ENCODE measurements at places on chromosomes 5 and 9.

DNA sequence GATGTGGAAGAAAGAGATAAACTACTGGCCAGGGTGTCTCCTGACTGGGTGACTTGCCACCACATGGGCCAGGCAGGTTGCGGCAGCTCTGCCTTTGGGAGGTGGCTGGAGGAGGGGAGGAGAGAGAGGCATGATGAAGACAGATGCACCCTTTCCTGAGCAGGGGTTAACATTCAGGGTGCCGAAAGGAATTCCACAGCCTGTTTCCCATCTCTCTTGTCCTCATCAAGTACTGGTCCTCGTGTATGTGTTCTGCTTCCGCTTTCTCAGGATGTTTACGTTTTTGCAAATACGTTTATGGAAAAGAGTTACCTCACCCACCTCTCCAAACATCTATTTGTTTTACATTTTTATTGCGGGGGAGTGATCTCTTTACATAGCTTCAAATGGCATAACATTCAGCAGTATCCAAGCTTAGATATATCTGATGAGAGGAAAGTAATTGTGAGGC, 73.4 kb downstream of the C9orf85 start:
- H3K4me3 ChIP-seq: no peak overlapping the region
- H3K36me3 ChIP-seq: no peaks in the 10 kb centered on the region
- no peak overlapping the region for H3K27ac ChIP-seq
- DNase-seq: no peak

GRCh38 chr9:12702160-12702758, 9.1 kb downstream of the TYRP1 start:
- H3K4me1 ChIP-seq: no peaks in the 10 kb centered on the region
- H3K4me3 ChIP-seq: no peak overlapping the region
- no peak for DNase-seq
- H3K36me3 ChIP-seq: no peaks in the 10 kb centered on the region

GRCh38 chr9:108863891-108864290, 1.8 kb downstream of the ACTL7A start:
- DNase-seq: no peak
- no peaks in the 10 kb centered on the region for H3K27me3 ChIP-seq
- H3K4me1 ChIP-seq: peaks cover 10% of the 10 kb centered on the region
- no peak overlapping the region for H3K27ac ChIP-seq
- no peak overlapping the region for H3K4me3 ChIP-seq

- no peaks in the 10 kb centered on the region for H3K4me1 ChIP-seq
- no peak overlapping the region for H3K4me3 ChIP-seq
- no peak overlapping the region for H3K27ac ChIP-seq
- no peaks in the 10 kb centered on the region for H3K27me3 ChIP-seq
- H3K36me3 ChIP-seq: no peaks in the 10 kb centered on the region
- no peak for DNase-seq
Measured at GRCh38 chr5:180455872-180456271, 38.3 kb upstream of the CNOT6 start.

DNA sequence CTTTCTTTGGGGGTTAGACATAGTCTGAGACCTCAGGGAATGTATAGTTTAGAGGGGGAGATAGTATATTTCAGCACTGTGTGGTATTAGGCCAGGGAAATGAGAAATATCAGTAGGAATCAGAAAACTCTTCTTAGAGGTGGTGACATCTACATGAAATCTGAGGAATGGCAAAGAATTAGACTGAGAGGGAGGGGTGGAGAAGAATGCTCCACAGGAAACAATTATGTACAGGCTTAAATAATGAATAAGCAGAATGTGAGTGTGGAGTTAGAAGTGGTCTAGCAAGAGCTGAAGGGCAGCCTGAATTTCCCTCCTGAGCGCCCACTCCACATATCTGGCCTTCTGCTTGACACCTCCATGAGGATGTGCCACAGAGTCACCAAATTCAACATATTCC, 3.6 kb upstream of the MACIR start:
- H3K36me3 ChIP-seq: no peaks in the 10 kb centered on the region
- H3K27me3 ChIP-seq: no peaks in the 10 kb centered on the region
- H3K27ac ChIP-seq: no peak overlapping the region
- no peaks in the 10 kb centered on the region for H3K4me1 ChIP-seq
- no peak for DNase-seq

GRCh38 chr9:74867483-74867882, 20.2 kb downstream of the TRPM6 start:
- no peak for DNase-seq
- no peaks in the 10 kb centered on the region for H3K27me3 ChIP-seq
- H3K4me3 ChIP-seq: no peak overlapping the region
- no peaks in the 10 kb centered on the region for H3K4me1 ChIP-seq
- H3K27ac ChIP-seq: no peak overlapping the region
- no peaks in the 10 kb centered on the region for H3K36me3 ChIP-seq

DNA sequence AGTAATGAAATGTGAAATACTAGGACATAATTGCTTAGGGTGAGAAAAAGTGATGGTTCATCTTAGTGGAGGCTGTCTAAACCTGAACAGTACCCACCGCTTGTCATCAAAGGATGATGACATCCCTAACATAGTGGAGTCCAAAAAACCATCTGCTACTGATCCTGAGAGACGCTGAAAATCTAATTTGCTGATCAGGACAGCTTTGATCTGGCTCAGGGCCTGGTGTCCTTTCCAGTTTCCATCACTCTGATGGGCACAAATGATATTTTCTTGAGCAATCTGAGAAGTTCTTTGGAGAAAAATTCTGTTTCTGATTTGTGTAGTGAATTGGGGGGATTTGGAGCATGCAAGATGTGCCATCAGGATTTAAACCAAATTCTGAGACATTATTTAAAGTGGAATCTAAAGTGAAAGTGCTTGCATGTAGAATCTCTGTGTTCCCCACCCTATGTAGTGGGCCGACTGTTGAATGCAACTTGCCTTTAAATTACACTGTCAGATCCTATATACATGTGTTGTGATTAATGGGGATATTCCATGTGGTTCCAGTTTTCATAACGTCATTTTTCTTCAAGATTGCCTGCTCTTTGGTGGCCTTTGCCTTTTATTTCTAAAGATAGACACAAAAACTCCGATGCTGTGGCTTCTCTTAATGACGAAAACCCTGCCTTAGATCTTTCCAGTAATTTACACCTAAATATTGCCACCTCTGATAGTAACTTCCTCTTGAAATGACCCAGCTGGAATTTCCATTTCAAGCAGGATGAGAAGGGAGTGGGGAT, 213.2 kb downstream of the PCSK5 start:
- no peaks in the 10 kb centered on the region for H3K27me3 ChIP-seq
- no peaks in the 10 kb centered on the region for H3K4me1 ChIP-seq

DNA sequence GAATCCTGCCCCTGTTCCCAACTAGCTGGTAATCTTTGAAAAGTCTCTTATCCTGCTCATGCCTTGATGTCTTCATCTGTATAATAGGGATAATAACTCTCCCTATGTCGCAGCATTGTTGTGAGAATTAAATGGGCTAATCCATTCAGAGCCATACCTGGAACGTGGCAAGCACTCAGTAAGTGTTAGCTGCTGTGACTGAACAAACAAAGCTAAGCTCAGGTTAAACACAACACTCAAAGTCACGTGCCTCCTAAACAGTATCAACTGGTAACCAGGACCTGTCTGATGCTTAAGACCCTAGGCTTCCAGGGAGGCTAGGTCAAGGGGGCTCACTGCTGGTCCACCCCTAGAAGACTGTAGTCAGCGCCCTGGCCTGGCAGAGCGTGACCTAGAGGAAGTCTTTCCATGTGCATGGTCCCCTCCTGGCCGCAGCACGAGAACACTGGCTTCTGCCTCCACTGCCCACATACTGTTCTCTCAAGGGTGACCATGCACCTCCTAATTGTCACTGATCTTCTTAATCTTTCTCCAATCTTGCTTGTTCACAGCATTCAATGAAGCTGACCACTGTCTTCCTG, 211.1 kb downstream of the TTLL11 start:
- DNase-seq: no peak
- no peak overlapping the region for H3K4me3 ChIP-seq
- H3K4me1 ChIP-seq: no peaks in the 10 kb centered on the region
- no peak overlapping the region for H3K27ac ChIP-seq

DNA sequence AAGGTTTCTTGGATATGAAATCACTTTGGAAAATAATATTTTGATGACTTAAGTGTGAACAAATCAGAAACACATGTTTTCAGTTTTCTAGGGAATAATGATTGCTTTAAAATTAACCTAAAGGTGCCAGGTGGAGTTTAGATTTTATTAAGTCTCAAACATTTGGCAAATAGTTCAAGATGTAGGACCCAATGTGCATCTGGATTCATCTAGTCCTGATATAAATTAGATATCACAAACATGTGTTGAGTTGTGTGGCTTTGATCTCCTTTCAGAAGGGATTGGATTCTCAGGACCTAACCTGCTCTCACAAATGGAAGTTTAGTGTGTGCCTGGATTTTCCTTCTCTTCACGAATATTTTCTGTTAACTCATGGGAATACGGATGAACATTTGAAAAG, 291.4 kb upstream of the ISL1 start:
- no peaks in the 10 kb centered on the region for H3K27me3 ChIP-seq
- no peak for DNase-seq
- no peak overlapping the region for H3K27ac ChIP-seq
- no peaks in the 10 kb centered on the region for H3K4me1 ChIP-seq
- H3K4me3 ChIP-seq: no peak overlapping the region
- H3K36me3 ChIP-seq: no peaks in the 10 kb centered on the region

GRCh38 chr9:115204904-115205453, 87.0 kb upstream of the TNC start:
- DNase-seq: no peak
- H3K4me3 ChIP-seq: no peak overlapping the region
- H3K27ac ChIP-seq: no peak overlapping the region
- H3K27me3 ChIP-seq: no peaks in the 10 kb centered on the region

GRCh38 chr9:6564360-6564759, 81.2 kb downstream of the GLDC start:
- no peak overlapping the region for H3K4me3 ChIP-seq
- H3K27ac ChIP-seq: no peak overlapping the region
- no peaks in the 10 kb centered on the region for H3K27me3 ChIP-seq

- no peaks in the 10 kb centered on the region for H3K27me3 ChIP-seq
- no peaks in the 10 kb centered on the region for H3K36me3 ChIP-seq
- no peaks in the 10 kb centered on the region for H3K4me1 ChIP-seq
- H3K4me3 ChIP-seq: no peak overlapping the region
- no peak for DNase-seq
Measured at GRCh38 chr5:116225281-116225922, 140.6 kb downstream of the COMMD10 start.

DNA sequence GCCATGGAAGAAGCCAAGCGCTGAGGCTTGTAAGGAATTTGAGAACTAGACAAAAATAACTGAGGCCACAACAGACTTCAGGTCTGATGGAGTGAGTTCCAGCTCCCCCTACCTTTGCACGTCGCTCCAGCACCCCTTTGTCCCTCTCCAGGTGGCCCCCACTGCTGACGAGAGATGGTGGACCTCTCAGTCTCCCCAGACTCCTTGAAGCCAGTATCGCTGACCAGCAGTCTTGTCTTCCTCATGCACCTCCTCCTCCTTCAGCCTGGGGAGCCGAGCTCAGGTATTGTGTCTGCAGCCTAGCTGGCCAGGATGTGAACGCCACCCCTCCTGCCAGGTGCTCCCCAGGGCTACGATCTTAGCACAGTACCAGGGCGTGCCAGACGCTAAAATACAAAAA, 5.2 kb downstream of the BTNL9 start:
- no peak overlapping the region for H3K4me3 ChIP-seq
- no peaks in the 10 kb centered on the region for H3K36me3 ChIP-seq
- H3K27ac ChIP-seq: no peak overlapping the region
- H3K4me1 ChIP-seq: no peaks in the 10 kb centered on the region

DNA sequence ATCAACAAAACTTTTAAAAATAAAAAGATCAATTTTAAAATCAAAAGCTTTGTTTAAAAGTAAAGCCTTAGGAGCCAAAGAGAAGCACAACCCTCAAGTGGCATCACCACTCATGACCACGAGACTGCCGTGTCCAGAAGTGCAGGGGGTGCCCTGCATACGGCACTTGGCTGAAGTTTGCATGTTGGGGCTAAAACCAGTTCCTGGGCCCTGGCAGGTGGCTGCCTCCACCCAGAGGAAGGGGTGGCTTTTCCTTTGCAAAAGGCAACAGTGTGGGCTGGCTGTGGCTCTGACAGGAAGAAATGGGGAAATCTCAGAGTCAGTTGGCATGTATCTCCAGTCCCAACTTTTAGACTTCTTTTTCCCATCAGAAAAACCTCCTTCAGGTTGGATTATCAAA, 15.3 kb downstream of the TRMO start:
- no peaks in the 10 kb centered on the region for H3K27me3 ChIP-seq
- no peak for DNase-seq
- H3K4me1 ChIP-seq: peaks cover 7% of the 10 kb centered on the region
- H3K27ac ChIP-seq: no peak overlapping the region

DNA sequence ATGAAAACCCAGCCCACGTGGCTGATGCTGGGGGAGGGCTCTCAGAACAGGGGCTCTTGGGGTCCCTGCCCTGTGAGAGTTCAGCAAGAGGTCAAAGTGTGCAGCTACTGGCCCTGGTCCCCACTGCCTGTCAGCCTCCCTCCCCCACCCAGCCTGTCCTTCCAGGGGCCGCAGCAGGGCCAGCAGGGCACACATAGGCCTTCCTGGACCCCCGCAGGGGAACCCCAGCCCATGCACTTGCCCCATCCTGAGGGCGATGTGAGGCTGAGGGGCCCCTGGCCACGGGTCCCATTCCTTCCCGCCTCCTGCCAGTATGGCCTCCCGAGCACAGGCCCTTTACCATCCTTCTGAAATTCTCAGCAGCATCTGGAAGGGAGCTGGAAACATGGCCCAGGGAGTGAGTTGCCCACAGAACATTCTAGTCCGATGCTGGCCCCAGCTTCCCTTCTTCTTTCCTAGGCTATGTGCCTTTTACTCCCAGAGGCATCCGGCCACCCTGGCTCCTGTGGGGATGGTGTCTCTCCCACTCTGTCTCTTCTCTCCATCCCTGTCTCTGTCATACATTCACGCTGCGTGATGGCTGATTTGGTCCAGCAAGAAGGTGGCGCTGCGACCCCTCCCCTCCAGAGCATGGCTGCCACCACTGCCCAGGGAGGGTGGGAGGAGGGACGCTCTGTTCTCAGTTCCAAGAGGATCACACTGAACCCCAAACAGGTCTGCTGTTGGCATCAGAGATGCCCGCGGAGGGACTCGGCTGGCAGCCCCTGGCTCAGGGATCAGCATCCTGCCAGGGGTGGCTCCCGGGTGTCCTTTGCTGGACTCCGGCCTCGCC, 19.6 kb downstream of the MRPL36 start:
- no peak overlapping the region for H3K4me3 ChIP-seq
- no peaks in the 10 kb centered on the region for H3K27me3 ChIP-seq
- no peaks in the 10 kb centered on the region for H3K4me1 ChIP-seq
- DNase-seq: no peak

GRCh38 chr9:4197548-4197947, 102.3 kb downstream of the GLIS3 start:
- H3K27me3 ChIP-seq: no peaks in the 10 kb centered on the region
- H3K4me3 ChIP-seq: no peak overlapping the region
- H3K36me3 ChIP-seq: no peaks in the 10 kb centered on the region
- H3K4me1 ChIP-seq: no peaks in the 10 kb centered on the region

All from esophagus squamous epithelium (tissue), 5 donors.